ENCODE measurements at places on chromosomes 2 and 18.

DNA sequence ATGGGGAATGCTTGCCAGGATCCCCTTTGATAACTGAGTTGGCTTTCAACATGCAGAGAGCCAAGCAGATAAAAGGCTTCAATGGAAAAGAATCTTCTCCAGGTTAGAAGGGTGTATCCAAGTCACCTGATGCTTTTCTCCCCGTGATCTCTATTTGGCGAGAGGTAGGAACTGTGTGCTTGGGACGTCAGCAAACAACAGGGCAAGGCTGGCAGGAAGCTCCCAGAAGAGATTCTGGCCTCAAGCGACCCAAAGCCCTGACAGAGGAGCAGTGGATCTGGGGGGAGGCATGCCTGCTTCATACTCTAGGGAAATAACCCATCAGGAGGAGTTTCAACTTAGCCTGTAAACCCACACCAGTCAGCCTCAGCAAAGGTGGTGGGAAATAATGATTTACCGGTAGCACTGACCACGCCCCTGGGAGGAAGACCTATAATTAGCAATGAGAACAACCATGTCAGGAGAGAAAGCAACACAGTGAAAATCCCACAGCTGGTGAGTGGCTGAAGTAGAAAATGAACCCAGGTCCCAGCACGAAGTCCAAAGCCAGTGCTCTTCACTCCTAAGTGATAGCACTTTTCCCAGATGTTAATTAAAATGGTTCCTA, 76.3 kb upstream of the SEC11C start:
- peak; percentile 68 for DNase-seq

- no peak for DNase-seq
Observed at GRCh38 chr18:10743766-10744165, 217.9 kb downstream of the NAPG start.

DNA sequence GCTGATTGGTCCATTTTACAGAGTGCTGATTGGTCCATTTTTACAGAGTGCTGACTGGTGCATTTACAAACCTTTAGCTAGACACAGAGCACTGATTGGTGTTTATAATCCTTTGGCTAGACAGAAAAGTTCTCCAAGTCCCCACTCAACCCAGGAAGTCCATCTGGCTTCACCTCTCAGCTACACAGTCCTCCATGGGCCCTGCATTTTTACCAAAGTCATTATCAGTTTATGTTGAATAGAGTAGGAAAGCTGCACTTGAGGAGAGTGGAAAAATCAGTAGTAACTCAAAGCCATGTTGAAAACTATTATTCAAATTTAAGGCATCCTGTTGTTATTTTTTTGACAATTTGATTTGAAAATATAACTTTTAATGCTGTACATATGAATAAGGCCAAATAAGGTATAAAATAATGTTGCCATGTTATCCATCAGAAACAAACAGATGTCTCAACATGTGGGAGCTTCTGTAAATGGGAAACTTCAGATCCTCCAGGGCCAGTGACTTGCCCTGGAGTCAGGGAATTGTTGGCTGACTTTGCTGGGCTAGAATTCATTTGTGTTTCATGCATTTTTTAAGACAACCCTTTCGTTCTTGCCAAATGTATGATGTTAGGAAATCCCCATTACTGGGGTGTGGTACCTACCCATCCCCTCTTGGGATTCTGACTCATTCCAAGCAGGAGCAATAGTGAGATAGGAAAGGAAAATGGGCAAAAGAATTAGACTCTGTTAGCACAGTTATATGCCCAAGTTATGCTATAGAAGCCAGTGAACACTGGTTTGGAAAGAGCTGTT, 37.8 kb upstream of the CCDC195 start:
- DNase-seq: no peak

DNA sequence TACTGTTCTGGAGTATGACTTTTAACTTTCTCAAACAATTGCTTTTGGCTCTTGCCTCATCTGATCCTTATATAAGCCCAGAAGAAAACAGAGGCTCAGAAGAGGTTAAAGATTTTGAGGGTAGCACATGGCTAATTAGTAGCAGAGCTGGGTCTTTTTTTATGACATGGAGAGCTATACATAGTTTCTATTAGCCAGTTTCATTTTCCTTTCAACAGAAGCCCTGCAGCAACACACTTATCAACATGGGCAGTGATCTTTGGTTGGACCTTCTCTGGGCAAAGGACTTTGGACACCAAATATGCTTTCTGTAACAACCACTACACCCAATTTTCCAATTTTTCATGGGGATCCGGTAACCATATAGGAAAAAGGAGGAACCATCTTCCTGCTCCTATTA, 64.9 kb downstream of the NCKAP5 start:
- no peak for DNase-seq

DNA sequence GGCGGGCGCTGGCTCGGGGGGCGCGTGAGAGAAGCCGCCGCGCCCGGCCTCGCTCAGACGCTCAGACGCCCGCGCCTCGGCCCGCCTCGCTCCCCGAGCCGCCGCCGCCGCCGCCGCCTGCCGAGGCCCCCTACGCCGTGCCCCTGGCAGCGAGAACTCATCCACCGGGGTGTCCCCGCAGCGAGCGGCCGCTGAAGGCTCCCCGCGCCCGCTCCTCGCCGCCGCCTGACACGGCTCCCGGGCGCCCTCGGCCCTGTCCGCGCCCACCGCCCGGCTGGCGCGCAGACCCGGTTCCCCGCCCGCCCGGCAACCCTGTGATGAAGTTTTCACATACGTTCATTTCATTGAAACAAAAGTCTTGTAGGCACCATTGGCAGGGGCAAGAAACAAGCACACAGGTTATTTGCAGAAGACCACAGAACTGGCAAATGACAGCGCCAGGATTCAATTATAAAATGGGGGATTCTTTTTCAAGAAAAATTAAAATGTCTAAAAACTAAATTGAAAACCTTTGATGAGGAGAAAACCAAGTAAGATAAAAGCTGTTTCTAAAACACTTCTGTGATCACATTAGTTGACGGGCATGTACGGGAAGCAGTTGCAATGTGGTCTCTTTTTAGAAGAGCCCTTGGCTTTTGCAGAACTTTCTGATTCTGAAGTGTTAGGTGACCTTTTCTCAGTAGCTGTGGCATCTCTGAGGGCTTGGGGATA, 50.5 kb upstream of the TUBA3D start:
- DNase-seq: peak; percentile 45

DNA sequence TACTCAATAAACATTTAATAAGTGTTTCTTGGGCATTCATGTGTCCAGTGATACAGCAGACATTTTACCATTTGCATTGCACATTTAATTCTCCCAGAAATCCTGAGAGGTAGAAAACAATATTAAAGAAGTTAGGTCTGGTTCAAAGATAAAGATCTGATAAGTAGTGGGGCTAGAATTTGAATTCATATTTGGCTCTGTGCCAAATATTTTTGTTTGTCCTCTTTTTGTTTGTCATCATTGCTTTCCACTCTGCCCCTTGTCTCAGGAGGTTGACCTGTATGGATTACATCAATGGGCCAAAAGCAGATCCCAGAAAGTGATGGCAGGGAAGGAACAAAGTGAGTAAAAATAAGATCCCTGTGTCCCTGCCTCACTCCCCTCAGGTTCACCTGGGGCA, 441.9 kb upstream of the PKDCC start:
- DNase-seq: no peak

Measured in NCI-H146 (cell line).